ENCODE measurements at places on chromosomes 11 and 22.

DNA sequence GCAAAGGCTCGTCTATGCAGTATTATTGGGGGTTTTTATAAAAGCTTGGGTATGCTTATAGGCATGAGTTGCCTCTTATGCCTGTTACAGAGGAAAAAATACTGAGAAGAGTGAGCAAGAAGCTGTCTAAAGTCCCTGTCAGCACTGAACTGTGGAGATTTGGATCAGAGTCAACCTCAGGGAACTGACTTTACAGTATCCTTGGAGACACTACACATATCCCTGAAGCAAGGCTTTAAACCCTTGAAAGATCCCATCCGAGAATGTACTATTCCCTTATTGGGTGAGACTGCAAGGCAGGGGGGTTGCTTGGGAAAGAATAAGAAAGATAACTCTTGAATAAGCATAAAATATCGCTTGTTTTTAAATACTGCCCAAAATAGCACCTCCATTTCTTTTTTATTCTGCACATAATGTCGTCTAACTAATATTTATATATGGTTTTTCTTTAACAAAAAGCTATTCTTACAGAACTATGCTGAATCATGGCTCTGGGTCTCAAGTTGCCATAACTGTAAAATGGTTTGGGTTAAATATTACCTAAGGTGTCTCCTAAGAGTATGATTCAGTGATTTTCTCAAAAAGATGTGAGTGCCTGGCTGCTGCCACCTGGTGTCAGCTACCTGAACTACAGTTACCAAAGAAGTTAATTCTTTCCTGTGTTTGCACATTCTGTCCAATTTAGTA, 1062.8 kb downstream of the DLG2 start:
- DNase-seq: no peak

GRCh38 chr11:126080161-126080941, 17.7 kb upstream of the CDON start:
- DNase-seq: peak; percentile 34

- DNase-seq: no peak
These were observed 72.9 kb downstream of the APIP start for GRCh38 chr11:34843271-34843670.

DNA sequence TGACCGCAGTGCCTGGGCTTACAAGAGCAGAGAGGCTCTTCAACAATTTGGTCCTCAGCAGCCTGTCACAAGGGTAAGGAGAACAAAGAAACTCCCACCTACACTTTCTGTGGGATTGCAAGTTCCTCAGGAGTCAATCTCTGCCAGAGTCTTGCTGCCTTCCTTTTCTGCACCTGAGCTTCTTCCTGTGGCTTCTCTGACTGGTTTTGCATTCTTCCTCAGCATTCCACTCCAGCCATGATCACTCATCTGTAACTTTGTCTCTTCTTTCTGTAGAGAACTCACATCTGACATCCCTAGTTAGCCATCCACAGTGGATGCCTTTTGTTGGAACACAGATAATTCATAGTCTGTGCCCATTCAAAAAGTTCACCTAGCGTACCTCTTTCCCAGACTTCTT, 14.2 kb upstream of the OR6A2 start:
- no peak for DNase-seq

DNA sequence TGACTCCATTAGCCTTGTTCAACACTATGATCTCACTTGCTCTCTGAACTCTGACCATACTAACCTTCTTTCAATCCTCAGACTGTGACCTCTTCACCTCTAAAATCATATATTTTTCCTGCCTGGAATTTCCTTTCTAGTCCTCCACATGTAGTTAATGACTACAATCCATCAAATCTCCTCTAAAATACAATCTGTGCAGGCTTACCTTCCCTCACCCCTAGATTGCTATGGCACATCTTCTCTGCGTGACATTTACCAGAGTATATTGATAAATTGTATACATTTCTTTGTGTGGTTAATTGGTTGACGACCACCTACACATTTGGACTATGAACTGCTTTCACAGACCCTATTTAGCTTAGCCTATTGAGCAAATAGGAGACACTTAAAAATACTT, 1330.2 kb upstream of the TENM4 start:
- DNase-seq: no peak

GRCh38 chr22:36360871-36361383, 26.8 kb downstream of the MYH9 start:
- DNase-seq: no peak

DNA sequence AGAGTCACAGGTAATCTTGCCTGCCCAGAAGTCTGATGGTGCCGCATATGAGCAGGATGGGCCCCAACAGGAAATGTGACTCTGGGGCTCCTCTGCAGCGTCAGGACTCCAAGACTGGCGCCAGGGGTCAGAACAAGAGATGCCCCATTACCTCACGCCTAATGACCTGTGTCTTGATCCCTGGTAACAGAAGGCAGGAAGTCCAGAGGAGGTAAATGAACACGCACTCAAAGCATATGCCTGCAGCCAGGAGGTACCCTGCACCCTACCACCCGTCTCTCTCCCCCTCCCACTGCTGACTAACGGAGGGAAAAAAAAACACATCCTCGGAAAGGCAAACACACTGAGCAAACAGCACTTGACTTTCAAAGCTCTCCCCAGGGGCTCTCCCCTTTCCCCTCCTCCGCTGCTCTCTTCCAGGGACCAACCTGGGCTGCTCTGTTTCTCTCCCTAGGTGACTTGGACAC, 37.3 kb downstream of the ABCC8 start:
- DNase-seq: peak; percentile 96

DNA sequence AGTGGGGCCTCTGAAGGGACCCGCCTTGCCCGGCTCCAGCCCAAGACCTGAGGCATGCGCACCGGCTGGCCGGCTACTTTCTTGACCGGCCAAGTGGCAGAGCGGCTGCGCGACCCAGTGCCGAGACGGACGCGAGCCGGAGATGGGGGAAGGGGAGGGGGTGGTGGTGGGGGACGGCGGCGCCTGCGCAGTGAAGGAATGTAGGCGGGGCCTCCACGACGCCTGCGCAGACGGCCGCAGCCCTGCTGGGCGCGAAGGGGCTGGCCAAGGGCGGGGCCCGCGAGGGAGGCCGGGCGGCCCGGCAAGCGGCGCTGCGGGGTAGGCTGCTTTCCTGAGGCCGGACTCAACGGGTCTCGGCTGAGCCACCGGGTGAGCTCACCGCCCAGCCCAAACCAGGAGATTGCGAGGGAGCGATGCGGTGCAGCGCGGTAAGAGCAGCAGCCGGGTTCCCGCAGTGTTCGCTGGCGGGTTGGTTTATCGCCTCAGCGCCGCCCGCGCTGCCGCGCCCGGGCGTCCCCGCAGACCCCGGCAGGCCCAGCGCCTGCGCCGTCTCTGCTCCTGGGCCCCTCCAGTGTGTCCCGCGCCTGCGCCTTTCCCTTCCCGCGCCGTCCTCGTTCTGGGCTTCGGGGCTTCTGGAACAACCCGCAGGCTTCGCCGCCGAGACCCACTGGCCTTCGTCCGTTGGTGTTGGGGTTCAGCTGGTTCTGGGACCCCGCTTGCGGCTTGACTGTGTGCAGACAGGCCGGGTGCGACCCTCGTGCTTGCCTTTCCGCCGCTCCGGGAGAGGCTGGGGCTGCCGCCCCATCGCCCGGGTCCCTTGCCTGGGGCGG, at the start of gene SPECC1L:
SPECC1L (plus strand) TSS at position 276 of the 830 bp plus-strand sequence. CDS start 31,401 bp downstream, outside the sequence.
- DNase-seq: peak; percentile 82

GRCh38 chr11:69682681-69683326, 7.7 kb upstream of the LTO1 start:
- DNase-seq: no peak

GRCh38 chr11:65890324-65891218, at the start of gene CCDC85B:
Gene CCDC85B (plus strand): TSS chr11:65890673. CDS start chr11:65890784, 111 bp downstream.
- peak; percentile 90 for DNase-seq

- DNase-seq: no peak
These were observed 555.6 kb upstream of the LARGE1 start for GRCh38 chr22:34475886-34476285.

GRCh38 chr11:72573855-72574445, 100.3 kb downstream of the PDE2A start:
- DNase-seq: no peak

DNA sequence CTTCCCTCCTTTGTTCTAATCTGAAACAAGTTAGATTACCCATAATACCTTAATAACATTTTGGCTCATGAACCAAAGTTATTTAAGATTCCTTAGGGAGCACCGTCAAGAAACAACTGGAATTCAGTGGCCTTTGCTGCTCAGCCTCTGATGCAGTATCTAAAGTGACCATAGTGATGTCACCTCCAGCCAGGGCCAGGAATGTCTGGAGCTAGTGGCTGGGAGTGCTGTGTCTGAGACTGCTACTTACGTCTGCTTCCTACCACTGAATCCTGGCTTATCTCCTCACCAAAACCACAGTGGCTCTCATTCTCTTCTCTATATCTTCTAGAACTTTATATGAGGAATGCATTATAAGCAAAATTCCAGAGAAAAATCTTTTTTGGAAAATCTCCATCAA, 658.0 kb downstream of the DLG2 start:
- DNase-seq: no peak

DNA sequence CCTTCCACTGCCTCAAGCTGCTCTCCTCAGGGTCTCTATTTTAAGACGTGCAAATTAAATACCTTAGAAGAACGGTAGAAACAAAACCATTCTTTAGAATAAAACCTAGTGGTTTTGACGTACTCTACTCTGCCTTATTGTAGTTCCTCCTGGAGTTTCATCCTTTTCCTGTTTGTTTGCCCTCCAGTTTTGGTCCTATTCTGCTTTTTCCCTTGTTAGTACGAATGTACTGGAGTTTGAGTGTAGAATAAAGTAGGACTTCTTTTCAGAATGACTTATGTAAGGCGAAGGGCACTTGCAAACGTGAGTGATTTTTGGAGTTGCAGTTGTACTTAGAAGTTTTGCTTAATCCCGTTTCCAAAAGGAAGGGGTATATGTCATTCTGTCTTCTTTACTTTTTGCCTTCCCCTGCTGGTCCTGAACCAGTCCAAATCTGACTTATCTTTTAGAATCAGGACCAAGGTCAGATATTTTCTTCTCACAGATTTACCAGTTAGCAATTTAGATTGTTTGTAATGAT, 1.4 kb downstream of the SIK2 start:
- no peak for DNase-seq
